ENCODE measurements at places on chromosomes 3 and 15. TPM values are rescaled to one million over a fixed set of nuclear protein-coding genes. Genes with fewer than 3 reads are reported as not detected.

Gene ATP13A4
- total RNA-seq: 0.12 TPM

DNA sequence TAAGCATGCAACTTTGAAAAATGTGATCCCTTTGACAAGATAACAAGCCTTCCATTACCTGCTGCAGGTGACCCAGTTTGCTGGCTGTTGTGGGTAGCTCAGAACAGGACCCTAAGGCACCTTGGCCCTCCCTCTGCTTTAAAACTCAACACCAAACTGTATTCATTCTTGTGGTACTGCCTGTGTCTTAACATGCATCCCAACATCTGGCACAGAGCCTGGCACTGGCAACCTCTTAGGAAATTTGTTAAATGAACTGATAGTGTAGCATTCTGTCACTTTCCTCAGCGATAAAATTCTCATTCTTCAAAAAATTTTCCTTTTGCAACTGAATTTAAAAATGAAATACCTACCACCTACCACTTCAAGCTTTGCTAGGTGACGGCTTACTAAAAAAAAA, 287.3 kb upstream of the ADAMTS9 start:
- no peak for DNase-seq

DNA sequence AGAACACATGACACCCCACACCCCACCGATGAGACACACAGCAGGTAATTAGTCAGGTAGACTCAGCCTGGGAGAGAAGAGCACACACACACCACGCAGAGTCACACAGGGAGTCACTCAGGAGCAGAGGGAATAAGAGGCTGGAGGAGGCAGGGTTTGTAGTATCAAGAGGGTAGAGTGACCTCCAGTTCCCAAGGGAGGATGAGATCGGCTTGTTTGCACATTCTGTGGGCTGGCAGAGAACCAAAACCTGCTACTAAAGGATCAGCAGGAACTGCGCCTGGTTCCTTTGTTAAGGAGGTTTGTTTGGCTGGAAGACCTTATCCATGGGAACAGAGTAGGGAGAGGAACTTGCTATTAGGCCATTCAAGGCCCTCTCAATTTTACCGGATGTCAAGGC, 281.4 kb upstream of the SLCO3A1 start:
- DNase-seq: no peak

Gene PAQR9
- total RNA-seq: 15.5 TPM

All from right lobe of liver (tissue), 6 donors.